Endothelial cell of umbilical vein (primary cell): ENCODE measurements at places on chromosomes 4 and X. TPM values are rescaled to one million over a fixed set of nuclear protein-coding genes. Genes with fewer than 3 reads are reported as not detected.
A peak's percentile ranks its signal among the peaks of the same experiment; 100 is the strongest.

PROM1 gene
- total RNA-seq, result 1.7 TPM in 1 of 2 replicates, not detected in the other

- DNase-seq, result no peak
- no peaks in the 10 kb centered on the region for H3K27me3 ChIP-seq
- H3K4me3 ChIP-seq, result no peak overlapping the region
- no peak overlapping the region for H3K27ac ChIP-seq
- no peaks in the 10 kb centered on the region for H3K36me3 ChIP-seq
- H3K4me1 ChIP-seq, result no peaks in the 10 kb centered on the region
Observed at GRCh38 chr4:120286813-120287212, 220.2 kb upstream of the MAD2L1 start.

- H3K27me3 ChIP-seq, result no peaks in the 10 kb centered on the region
- H3K27ac ChIP-seq, result no peak overlapping the region
- H3K4me3 ChIP-seq, result no peak overlapping the region
- no peak for DNase-seq
- H3K36me3 ChIP-seq, result no peaks in the 10 kb centered on the region
Observed at GRCh38 chrX:142593361-142593862, 388.3 kb upstream of the MAGEC2 start.

GRCh38 chr4:172404676-172405075 lies 591.5 kb downstream of the GALNTL6 start:
- no peak overlapping the region for H3K4me3 ChIP-seq
- DNase-seq, result no peak
- H3K4me1 ChIP-seq, result no peaks in the 10 kb centered on the region
- no peak overlapping the region for H3K27ac ChIP-seq
- H3K27me3 ChIP-seq, result no peaks in the 10 kb centered on the region

SLIT2 gene
- total RNA-seq, result 22.2 and 28.2 TPM in 2 replicates

- no peaks in the 10 kb centered on the region for H3K4me1 ChIP-seq
- no peaks in the 10 kb centered on the region for H3K27me3 ChIP-seq
- H3K4me3 ChIP-seq, result no peak overlapping the region
Observed at GRCh38 chr4:18608908-18609533, 587.5 kb upstream of the LCORL start.

GRCh38 chrX:126847143-126847542 lies 27.6 kb downstream of the PRR32 start:
- no peaks in the 10 kb centered on the region for H3K27me3 ChIP-seq
- no peaks in the 10 kb centered on the region for H3K4me1 ChIP-seq
- H3K36me3 ChIP-seq, result no peaks in the 10 kb centered on the region
- DNase-seq, result no peak
- no peak overlapping the region for H3K27ac ChIP-seq

TLR6 gene
- 1.1 and 1.7 TPM in 2 replicates for total RNA-seq

MED14 gene
- 55.8 and 56.4 TPM in 2 replicates for total RNA-seq

DNA sequence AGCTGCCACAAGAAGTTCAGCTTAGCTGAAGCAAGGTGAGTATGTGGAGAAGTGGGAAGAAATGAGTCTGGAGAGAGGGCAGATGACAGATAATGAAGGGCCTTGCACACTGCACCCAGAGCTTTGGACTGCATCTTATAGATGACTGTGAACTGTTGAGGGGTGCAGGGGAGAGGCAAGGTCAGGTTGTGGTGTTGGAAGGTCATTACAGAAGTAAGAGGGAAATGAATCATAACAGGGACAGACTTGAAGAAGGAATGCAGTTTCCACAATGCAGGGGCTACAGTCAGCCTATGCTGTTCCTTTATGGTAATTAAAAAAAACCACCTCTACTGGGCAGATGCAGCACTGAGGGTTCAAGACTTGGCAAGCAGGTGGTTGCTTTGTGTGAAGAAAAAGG lies 4.8 kb upstream of the IGFBP7 start:
- H3K27ac ChIP-seq, result no peak overlapping the region
- peak; percentile 43 for DNase-seq
- H3K4me1 ChIP-seq, result peaks cover 33% of the 10 kb centered on the region

DNA sequence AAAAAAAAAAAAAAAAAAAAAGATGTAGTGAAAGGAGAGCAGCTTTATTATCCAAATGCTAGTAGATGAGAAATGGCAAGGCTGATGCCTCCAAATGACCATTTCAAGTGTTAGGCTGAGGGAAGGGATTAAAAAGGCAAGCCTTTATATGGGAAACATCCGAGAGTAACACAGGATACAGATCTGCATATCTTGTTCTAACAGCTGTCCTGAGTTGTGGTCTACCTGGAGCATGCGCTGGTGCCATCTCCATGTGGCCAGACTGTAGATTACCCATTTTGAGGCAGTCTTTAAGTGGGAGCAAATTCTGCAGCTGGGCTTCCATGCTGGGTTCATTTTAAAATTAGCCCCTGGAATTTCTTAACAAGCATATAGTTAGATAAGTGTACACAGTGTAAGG lies 26.0 kb upstream of the ELF2 start:
- no peaks in the 10 kb centered on the region for H3K36me3 ChIP-seq
- H3K4me1 ChIP-seq, result no peaks in the 10 kb centered on the region
- no peak overlapping the region for H3K4me3 ChIP-seq
- no peak for DNase-seq

- H3K4me1 ChIP-seq, result no peaks in the 10 kb centered on the region
- no peak overlapping the region for H3K27ac ChIP-seq
Observed at GRCh38 chr4:131052646-131053045, 1956.7 kb downstream of the C4orf33 start.

CCDC110 gene
- 0.28 and 0.71 TPM in 2 replicates for total RNA-seq

RASGEF1B gene
- not detected in 2 replicates for total RNA-seq

- H3K36me3 ChIP-seq, result no peaks in the 10 kb centered on the region
- no peak for DNase-seq
- no peak overlapping the region for H3K27ac ChIP-seq
Observed at GRCh38 chr4:5459236-5459635, 249.1 kb downstream of the EVC2 start.

- H3K4me1 ChIP-seq, result no peaks in the 10 kb centered on the region
- no peak overlapping the region for H3K27ac ChIP-seq
- H3K4me3 ChIP-seq, result no peak overlapping the region
- no peaks in the 10 kb centered on the region for H3K27me3 ChIP-seq
- no peak for DNase-seq
- no peaks in the 10 kb centered on the region for H3K36me3 ChIP-seq
Observed at GRCh38 chr4:26220696-26221095, 100.1 kb upstream of the RBPJ start.

DNA sequence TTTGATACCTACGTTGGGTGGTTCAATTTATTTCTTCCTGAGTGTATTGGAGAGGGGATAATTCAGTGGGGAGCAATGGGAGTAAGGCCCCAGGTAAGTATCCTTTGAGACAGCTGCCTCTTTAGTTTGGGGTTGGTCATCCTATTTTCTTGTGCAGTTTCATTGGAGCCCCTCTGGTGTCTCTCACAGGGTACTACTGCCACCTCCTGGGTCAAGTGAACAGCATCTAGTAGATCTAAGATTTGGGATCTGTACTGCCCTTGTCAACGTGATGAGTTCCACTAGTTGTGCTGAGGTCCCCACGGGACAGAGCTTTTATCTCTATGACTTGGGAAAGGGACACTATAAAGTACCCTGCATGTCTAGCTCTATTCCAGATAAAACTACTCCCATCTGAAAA lies 80.6 kb downstream of the PBDC1 start:
- peak; percentile 12 for DNase-seq
- H3K27ac ChIP-seq, result no peak overlapping the region
- no peaks in the 10 kb centered on the region for H3K27me3 ChIP-seq
- no peaks in the 10 kb centered on the region for H3K36me3 ChIP-seq
- no peak overlapping the region for H3K4me3 ChIP-seq
- H3K4me1 ChIP-seq, result no peaks in the 10 kb centered on the region

DNA sequence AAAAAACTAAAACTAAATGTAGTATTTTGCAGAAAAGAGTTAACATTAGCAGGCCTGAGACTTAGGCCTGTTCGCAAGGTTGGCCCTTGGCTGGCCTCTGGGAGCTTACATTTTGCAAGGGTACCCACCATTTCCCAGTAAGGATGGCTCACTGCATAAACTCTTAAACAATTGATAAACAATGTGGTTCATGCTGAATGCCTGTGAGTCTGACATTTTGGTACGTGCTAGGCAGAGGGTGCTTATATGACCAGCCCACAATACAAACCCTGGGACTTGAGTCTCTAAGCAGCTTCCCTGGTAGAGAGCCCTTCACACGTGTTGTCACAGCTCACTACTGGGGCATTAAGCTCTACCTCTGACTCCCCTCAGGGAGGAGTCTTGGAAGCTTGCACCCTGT lies 7.4 kb downstream of the PRPS2 start:
- H3K27ac ChIP-seq, result no peak overlapping the region
- no peaks in the 10 kb centered on the region for H3K27me3 ChIP-seq
- H3K36me3 ChIP-seq, result no peaks in the 10 kb centered on the region
- H3K4me3 ChIP-seq, result no peak overlapping the region

CXCL3 gene
- total RNA-seq, result 1.3 and 1.4 TPM in 2 replicates

CDS1 gene
- 0.07 TPM in 1 of 2 replicates, not detected in the other for total RNA-seq

NAA11 gene
- total RNA-seq, result not detected in 2 replicates

GRCh38 chrX:37998586-37999262 lies 7.6 kb upstream of the SYTL5 start:
- no peaks in the 10 kb centered on the region for H3K4me1 ChIP-seq
- H3K36me3 ChIP-seq, result no peaks in the 10 kb centered on the region
- no peak overlapping the region for H3K4me3 ChIP-seq
- no peak overlapping the region for H3K27ac ChIP-seq

RAB41 gene
- not detected in 2 replicates for total RNA-seq

MAGEB10 gene
- total RNA-seq, result not detected in 2 replicates

HMGN5 gene
- total RNA-seq, result 5.3 and 6.1 TPM in 2 replicates

- H3K27ac ChIP-seq, result no peak overlapping the region
- no peaks in the 10 kb centered on the region for H3K36me3 ChIP-seq
- no peak for DNase-seq
- H3K4me1 ChIP-seq, result no peaks in the 10 kb centered on the region
Observed at GRCh38 chr4:79022529-79022928, 83.3 kb upstream of the PAQR3 start.

CCSER1 gene
- 0.92 and 1.8 TPM in 2 replicates for total RNA-seq

DNA sequence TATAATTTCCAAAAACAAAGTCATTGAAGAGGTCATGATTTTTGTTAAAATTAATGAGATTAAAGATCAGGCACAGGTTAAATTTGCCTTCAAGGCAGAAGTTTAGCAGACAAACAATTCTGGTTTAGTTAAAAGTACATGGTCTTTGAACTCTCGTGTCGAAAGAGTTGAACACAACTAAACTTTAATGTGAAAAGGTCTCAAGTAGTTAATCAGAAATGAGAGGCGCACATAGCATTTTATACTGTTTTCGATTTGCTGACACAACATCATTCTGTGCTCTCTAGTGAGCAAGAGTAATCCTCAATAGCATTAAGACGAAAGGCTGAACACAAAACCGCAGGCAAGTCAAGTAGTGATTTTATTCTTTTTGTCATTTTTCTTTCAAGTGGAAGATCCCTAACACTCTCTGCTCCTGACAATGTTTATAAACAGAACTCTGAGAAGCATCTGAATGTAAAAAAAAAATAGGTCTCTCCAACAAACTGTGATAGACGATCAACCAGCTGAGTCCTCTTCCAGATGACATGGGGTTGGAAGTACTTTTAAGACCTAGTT lies 49.8 kb downstream of the SH3RF1 start:
- H3K27me3 ChIP-seq, result no peaks in the 10 kb centered on the region
- no peak overlapping the region for H3K4me3 ChIP-seq

GRCh38 chrX:68508799-68509198 lies 9.9 kb downstream of the YIPF6 start:
- no peak overlapping the region for H3K4me3 ChIP-seq
- DNase-seq, result peak; percentile 5
- no peak overlapping the region for H3K27ac ChIP-seq
- peaks cover 2% of the 10 kb centered on the region for H3K36me3 ChIP-seq

- no peak for DNase-seq
- no peaks in the 10 kb centered on the region for H3K36me3 ChIP-seq
- peak overlapping the region; percentile 86 for H3K4me3 ChIP-seq
- H3K27me3 ChIP-seq, result no peaks in the 10 kb centered on the region
- H3K4me1 ChIP-seq, result peaks cover 20% of the 10 kb centered on the region
Observed at GRCh38 chrX:150692296-150692695, 900 bp upstream of the MTMR1 start.

GRCh38 chr4:169899295-169899694 lies 126.9 kb downstream of the MFAP3L start:
- no peaks in the 10 kb centered on the region for H3K27me3 ChIP-seq
- no peak overlapping the region for H3K4me3 ChIP-seq
- DNase-seq, result no peak
- H3K27ac ChIP-seq, result no peak overlapping the region
- no peaks in the 10 kb centered on the region for H3K4me1 ChIP-seq
- H3K36me3 ChIP-seq, result no peaks in the 10 kb centered on the region

SATL1 gene
- not detected in 2 replicates for total RNA-seq

GRCh38 chr4:85084371-85085094 lies 118.0 kb upstream of the WDFY3 start:
- no peaks in the 10 kb centered on the region for H3K4me1 ChIP-seq
- no peaks in the 10 kb centered on the region for H3K36me3 ChIP-seq
- peak; percentile 67 for DNase-seq
- H3K27me3 ChIP-seq, result peaks cover 4% of the 10 kb centered on the region
- no peak overlapping the region for H3K27ac ChIP-seq

FAM114A1 gene
- total RNA-seq, result 99.2 and 101 TPM in 2 replicates

- no peak overlapping the region for H3K27ac ChIP-seq
- peaks cover 11% of the 10 kb centered on the region for H3K4me1 ChIP-seq
- H3K36me3 ChIP-seq, result no peaks in the 10 kb centered on the region
- H3K27me3 ChIP-seq, result no peaks in the 10 kb centered on the region
- no peak for DNase-seq
- H3K4me3 ChIP-seq, result no peak overlapping the region
Observed at GRCh38 chrX:155056471-155056870, 14.5 kb downstream of the CMC4 start.

DNA sequence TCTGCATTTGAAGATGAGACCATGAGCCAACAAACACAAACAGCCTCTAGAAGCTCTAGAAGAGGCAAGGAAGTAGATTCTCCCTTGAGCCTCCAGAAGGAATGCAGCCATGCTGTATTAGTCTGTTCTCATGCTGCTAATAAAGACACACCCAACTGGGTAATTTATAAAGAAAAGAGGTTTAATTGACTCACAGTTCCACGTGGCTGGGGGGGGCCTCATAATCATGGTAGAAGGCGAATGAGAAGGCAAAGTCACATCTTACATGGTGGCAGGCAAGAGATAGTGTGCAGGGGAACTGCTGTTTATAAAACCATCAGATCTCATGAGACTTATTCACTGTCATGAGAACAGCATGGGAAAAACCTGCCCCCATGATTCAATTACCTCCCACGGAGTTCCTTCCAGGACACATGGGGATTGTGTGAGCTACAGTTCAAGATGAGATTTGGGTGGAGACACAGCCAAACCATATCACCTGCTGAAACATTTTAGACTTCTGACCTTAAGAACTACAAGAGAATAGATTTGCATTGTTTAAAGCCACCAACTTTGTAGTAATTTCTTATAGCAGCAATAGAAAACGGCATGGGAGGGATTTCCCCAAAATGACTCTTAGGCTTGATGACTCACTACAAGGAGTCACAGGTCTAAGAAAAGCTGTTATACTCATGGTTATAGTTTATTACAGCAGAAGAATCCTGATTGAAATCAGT lies 284.4 kb upstream of the SFRP2 start:
- no peaks in the 10 kb centered on the region for H3K4me1 ChIP-seq
- H3K27me3 ChIP-seq, result no peaks in the 10 kb centered on the region
- H3K36me3 ChIP-seq, result no peaks in the 10 kb centered on the region
- no peak overlapping the region for H3K27ac ChIP-seq

DNA sequence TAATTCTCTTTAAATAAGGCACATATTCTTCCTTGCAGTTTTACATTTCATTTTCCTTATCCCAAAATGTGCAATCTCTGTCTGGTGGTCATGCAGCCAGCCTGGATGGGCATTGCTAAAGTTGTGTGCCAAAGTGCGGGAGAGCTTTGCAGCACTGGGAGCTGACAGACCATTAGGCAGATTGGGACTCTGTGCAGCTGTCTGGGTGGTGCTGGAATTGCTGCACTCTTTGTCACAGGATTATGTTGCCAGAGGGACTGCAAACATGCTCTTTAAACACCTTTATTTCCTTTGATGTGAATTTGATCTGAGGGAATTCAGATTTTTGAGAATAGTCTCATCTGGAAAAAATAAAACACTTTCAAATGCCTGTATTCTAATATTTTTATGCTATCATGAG lies 956.2 kb upstream of the DIAPH2 start:
- no peaks in the 10 kb centered on the region for H3K27me3 ChIP-seq
- no peaks in the 10 kb centered on the region for H3K36me3 ChIP-seq
- no peak for DNase-seq
